ENCODE measurements at places on chromosomes 16 and 17. TPM values are rescaled to one million over a fixed set of nuclear protein-coding genes. Genes with fewer than 3 reads are reported as not detected.

- no peak for DNase-seq
Observed at GRCh38 chr17:60391471-60392041, 377 bp downstream of the USP32 start.

DNA sequence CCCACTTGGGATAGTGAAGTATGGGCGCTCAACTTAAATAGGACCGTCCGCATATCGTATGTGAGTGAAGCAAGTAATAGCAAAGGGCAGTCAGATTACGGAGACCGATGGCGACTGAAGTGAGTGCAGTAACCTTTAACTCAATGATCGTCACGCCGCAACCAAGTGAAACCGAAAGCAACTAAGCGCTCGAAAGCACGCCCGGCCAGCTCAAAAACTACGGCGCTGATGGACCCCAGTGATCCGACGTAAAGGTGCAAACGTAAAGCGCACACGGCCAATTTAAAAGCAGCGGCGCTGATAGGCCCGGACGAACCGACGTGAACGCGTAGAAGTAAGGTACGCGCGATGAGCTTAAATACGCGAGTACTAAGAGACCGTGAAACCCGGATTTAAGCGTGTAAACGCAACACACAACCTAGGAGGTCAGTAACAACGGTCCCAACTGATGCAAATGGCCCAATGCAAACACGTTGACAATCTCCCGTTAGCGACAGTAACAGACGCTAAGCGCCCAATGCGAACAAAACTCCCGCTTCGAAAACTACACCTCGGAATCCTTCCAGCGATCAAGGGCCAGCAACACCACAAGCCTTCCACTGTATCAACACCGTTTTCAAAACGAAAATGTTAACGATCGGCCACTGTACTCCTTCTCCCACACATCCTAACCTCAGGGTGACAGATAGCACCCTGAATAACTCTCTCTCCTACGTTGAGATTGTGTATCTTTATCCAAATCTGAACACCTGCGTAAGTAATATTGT lies 37.9 kb upstream of the ARL4D start:
- no peak for DNase-seq

DNA sequence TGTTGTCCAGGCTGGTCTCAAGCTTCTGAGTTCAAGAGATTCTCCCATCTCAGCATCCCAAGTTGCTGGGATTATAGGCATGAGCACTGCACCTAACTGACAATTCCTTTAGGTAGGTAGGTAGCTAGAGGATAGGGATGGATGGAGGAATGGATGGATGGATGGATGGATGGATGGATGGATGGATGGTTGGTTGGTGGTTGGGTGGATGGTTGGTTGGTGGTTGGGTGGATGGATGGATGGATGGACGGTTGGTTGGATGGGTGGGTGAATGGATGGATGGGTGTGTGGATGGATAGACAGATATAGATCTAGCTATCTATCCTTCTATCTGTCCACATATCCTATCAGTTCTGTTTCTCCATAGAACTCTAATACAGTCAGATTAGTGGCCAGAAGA lies 19.3 kb upstream of the ADCY9 start:
- DNase-seq, result no peak

RTN4RL1 gene
- 0.07 TPM for total RNA-seq

GRCh38 chr17:62625184-62625869 lies 2.1 kb upstream of the MRC2 start:
- no peak for DNase-seq

MT4 gene
- not detected for total RNA-seq

DNA sequence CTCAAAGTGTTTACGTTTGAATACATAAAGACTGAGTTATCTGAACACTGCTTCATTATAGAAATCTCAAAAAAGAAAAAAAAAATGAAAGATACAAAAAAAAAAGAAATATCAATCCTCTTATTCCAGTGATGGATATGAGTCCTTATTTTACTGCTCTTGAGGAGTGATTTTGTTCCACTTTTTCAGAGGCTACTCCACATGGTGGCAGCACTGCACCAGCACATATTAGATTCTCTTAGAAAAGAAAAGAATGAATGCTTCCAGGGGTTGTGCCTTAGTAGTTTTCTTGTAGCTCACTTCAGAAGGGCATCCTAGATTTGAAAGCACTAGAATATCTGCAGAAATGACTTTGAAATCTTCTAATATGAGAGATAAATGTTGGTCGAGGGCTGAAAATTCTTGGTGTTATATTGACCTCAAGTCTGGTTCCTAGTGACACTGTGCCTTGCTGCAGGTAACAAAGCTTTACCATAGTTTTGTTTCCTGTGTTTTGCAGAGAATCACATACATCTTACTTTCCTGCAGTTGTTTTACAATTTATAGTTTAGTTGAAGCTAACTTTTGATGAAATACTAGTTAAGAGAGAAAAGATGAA lies 25.9 kb downstream of the AP2B1 start:
- DNase-seq, result peak; percentile 18

CD300E gene
- total RNA-seq, result not detected

PHKB gene
- 68.2 TPM for total RNA-seq

DNA sequence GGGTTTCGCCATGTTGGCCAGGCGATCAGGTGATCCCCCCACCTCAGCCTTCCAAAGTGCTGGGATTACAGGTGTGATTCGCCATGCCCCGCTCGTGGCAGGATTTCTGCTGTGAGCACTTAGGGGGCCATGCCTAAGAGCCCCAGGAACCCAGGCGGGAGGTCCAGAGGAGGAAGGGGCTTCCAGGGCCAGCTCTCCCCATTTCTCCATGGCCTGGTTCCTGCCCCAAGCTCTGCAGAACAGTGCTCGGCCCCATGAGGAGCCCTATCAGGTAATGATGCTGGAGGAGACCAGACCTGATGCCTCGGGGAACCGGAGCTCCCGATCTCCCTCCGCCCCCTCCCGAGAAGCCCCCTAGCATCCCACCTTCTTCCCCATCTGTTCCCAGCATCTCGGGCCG lies 53.6 kb downstream of the RMI2 start:
- DNase-seq, result no peak

GRCh38 chr17:67377488-67378453 lies 690 bp downstream of the PITPNC1 start:
- peak; percentile 60 for DNase-seq

B4GALNT2 gene
- total RNA-seq, result 0.04 TPM

GRCh38 chr16:911604-912321 lies 59.0 kb downstream of the LMF1 start:
- DNase-seq, result no peak

- no peak for DNase-seq
Observed at GRCh38 chr17:59423903-59424302, 92.4 kb downstream of the YPEL2 start.

CLEC19A gene
- total RNA-seq, result not detected

- no peak for DNase-seq
Observed at GRCh38 chr17:74183411-74183810, 20.1 kb upstream of the RPL38 start.

- no peak for DNase-seq
Observed at GRCh38 chr16:63787014-63787413, 1334.8 kb downstream of the CDH11 start.

MYH2 gene
- not detected for total RNA-seq

- DNase-seq, result no peak
Observed at GRCh38 chr17:40862985-40863733, 3.9 kb downstream of the KRT12 start.

DNA sequence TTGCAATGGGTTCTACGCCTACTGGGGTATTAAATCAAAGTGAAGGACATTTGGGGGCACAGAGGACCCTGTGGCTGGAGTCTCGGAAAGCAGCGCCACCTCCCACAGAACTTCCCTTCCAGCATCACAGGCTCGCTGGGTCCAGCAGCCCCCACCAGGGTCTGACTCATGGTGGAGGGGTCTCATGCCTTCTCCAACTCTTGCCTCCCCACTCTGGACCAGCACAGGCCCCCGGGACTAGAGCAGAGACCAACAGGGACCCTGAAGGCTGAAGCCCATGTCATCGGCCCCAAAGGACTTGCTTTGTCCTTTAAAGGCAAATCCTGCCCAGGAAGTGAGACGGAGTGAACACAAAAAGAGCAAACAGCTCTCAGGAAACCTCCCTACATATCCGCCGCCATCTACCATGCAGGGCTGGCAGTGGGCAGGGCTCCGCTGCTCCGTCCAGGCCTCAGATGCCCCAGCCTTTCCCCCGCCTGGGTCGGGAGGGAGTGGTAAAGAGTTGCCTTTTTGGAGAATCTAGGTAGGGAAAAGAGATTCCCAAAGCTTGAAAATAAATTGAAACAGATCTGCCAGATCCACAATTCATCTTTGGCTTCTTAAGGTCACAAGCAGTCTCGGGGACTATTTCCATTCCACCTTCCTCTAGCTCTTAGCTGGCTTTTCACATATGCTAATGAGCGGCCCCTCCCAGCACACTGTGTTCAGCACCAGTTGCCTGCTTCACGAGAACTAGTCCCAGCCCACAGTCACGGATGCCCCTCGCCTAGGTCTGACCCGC lies 2.1 kb upstream of the GPRC5C start:
- no peak for DNase-seq

GRCh38 chr16:50659806-50660205 lies 21.3 kb downstream of the SNX20 start:
- DNase-seq, result no peak

NEUROD2 gene
- total RNA-seq, result not detected

- DNase-seq, result no peak
Observed at GRCh38 chr16:62450291-62450690, 414.1 kb upstream of the CDH8 start.

MYL4 gene
- 183 TPM for total RNA-seq

DNA sequence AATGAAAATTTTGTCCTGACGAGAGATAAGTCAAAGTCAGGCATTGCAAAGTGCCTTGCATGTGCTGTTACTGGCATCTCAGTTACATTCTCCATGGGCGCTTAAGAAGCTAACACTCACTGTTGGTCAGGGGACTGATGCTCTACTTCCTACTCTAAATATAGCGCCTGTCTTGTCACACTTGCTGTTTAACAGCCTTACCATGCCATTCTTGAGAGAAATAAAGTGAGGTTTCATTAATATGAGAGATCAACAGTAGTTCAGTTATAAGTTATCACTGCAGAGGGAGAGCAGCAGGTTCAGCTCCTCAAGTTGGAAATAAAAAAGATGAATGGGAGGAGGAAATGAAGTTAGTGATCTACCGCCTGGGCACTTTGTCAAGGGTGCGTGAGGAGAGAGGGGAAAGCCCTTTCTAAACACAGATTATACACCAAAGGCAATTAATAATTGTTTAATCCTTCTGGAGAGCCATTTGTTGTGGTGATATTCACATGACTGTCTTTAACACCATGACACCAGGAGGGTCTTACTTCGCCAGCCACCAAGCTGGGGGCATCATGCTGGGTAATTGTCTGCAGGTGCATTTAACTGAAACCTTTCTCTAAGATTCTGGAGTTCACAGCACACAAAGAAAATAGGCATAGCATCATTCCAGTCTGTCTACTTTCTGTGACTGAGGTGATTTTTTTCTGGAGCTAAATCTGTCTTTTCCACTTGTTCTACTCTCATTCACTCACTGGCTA lies 568.7 kb upstream of the HSBP1 start:
- no peak for DNase-seq

DNA sequence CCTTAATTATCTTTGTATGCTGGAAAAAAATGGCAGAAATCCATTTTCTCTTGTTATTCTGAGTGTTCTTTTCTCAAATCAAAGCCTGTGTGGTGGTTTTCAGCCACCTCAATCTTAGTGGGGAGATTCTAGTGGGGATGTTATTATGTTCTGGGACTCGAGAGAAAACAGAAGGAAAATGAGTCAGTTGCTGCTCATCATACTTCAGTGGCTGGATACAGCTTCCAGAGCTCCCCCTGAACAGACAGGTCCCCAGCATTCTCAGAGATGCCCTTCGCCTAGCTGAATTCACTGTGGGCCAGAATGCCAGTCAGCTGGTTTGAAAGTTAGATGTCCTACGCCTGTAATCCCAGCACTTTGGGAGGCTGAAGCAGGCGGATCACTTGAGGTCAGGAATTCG lies 8.5 kb downstream of the ST6GALNAC1 start:
- DNase-seq, result no peak

DNA sequence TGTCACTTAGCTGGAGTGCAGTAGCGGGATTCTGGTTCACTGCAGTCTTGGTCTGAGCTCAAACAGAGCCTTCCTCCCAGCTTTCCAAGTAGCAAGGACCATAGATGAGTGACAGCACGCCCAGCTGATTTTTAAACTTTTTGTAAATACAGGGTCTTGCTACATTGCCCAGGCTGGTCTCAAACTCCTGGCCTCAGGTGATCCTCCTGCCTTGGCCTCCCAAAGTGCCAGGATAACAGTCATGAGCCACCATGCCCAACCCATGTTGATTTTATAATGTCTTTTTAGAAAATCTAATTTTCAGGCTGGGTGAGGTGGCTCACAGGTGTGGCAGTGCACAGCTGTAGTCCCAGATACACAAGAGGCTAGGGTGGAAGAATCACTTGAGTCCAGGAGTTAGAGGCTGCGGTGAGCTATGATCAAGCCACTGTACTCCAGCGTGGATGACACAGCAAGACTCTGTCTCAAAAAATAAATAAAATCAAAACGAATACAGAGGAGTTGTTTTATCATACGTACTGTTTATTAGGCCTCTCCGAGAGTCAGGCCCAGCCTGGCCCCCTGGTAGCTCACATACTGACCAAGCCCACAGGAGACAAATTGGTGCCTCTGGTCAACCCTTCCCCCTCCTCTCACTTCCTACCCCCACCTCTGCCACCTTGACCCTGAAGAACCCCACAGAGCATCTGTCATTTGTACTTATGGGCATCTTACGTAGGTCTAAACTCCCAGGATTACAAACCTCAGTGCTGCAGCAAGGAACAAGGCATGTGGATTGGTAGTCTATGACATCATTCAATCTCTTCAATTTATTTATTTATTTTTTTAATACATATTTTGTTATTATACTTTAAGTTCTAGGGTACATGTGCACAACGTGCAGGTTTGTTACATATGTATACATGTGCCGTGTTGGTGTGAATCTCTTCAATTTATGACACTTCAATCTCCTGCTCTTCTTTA lies 13.6 kb downstream of the C16orf86 start:
- DNase-seq, result no peak

- no peak for DNase-seq
Observed at GRCh38 chr16:58022601-58023371, 2.8 kb upstream of the MMP15 start.

DNA sequence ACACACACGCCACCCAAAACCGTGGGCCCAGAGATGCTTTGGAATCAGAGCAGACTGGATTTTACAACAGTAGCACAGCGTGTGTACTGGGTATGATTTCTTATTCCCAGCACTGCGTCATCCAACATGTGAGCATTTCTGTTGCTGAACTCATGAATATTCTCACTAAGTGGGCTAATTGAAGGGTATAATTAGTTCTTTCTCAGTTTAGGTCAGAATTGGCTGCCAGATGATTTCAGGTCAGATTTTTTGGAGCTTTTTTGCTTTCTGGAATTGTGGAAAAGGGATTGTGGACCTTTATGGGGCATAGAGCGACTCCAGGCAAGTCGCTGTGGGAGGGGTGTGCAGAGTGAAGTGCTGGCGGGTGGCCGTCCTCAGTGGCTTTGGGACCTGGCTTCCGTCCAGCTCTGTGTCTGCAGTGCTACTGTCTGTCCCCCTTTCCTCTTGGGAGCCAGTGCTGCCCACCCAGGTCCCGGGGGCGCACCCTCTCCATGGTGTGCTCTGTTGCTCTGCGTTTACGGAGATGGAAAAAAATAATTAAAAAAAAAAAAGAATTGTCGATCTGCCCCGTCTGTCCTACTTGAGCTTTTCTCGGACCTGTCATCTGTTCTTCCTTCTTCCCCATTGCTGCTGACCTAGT lies 25.0 kb downstream of the FOXK2 start:
- DNase-seq, result no peak

- no peak for DNase-seq
Observed at GRCh38 chr17:4407851-4408250, 25.9 kb upstream of the SPNS3 start.

- no peak for DNase-seq
Observed at GRCh38 chr17:46141645-46142044, 51.6 kb downstream of the KANSL1 start.

CDRT15 gene
- total RNA-seq, result not detected
